Caco-2 (cell line): ENCODE measurements at places on chromosomes 13 and 19. TPM values are rescaled to one million over a fixed set of nuclear protein-coding genes. Genes with fewer than 3 reads are reported as not detected.
A peak's percentile ranks its signal among the peaks of the same experiment; 100 is the strongest.

SYNGR4 gene
- total RNA-seq, result 0.32 TPM in 1 of 2 replicates, not detected in the other

DNA sequence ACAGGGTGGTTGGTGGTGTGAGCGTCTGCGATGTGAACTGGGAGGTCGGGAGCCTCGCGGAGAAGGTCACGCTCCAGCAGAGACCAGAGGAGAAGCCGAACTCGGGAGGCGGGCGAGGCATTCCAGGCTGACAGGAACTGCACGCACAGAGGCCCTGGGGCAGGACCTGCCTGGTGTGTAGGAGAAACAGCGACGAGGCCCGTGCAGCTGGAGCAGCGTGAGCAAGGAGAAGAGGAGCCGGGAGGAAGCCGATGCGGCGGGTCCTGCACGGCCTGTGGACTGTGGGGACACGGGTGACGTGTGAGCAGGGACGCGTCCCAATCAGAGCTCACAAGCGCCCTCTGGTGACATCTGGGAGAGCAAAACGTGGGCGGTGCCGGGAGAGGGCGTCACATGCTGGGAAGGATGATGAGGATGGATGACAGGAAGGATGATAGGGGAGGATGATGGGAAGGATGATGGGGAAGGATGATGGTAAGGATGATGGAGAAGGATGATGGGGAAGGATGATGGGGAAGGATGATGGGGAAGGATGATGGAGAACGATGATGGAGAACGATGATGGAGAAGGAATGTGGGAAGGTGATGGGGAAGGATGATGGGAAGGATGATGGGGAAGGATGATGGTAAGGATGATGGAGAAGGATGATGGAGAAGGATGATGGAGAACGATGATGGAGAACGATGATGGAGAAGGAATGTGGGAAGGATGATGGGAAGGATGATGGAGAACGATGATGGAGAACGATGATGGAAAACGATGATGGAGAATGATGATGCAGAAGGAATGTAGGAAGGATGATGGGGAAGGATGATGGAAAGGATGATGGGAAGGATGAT, 16.1 kb upstream of the MADCAM1 start:
- H3K27me3 ChIP-seq, result no peaks in the 10 kb centered on the region
- H3K4me3 ChIP-seq, result no peak overlapping the region
- H3K27ac ChIP-seq, result peak overlapping the region; percentile 20

KLK2 gene
- total RNA-seq, result not detected in 2 replicates

ZNF506 gene
- 8.1 and 9.4 TPM in 2 replicates for total RNA-seq

DNA sequence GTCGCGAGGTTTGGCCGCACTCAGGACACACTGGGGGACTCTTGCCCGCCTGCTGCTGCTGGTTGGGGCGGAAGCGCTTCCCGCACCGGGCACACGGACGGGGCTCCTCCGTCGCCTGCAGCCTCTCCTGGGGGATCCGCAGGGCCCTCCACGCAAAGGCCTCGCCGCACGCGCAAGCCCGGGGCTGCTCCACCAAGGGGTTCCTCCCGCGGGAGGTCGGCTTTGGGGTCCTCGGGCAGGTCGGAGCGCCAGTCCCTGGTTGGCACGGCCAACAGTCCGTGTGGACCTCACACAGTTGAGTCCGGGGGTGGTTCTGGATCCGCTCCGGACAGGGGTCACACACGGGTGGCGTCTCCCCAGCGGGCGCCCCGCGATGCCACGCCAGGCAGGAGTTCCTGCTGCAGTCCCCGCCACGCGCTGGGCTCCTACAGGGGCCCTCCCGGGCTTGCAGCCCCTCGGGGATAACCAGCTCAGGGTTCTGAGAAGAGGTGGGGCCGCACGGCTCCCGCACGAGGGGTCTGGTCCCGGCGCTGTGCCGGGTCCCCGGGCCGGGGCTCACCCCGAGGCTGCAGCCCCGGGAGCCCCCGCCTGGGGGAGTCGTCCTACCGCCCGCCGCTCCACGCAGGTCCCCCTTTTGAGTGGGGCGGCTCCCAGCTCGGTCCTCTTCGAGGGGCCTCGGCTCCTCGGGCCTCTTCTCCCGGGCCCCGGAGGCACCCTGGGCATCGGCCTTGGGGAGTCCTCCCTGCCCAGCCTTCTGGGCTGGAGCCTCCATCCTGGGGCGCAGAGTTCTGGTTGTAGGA, 6.2 kb upstream of the ZNF497 start:
- H3K36me3 ChIP-seq, result no peaks in the 10 kb centered on the region
- H3K27me3 ChIP-seq, result no peaks in the 10 kb centered on the region
- no peaks in the 10 kb centered on the region for H3K4me1 ChIP-seq

DNA sequence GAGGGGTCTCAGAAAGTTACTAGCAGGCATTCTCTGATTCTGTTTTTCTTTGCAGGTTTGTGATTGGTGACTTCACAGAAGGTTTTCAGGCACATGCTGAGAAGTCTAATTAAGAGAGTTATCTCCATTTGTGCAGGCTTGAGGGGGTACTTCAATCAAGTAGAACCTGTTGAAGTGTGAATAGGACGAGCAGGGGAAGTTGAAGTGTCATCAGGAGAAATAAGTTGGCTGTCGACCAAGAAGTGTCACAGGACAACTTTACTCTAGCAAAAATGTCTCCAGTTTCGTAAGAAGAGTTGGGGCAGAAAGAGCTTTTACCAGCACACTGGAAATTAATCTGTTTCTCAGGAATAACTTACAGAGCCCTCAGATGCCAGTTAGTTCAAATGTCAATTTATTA, 576.5 kb upstream of the SLITRK5 start:
- H3K27me3 ChIP-seq, result no peaks in the 10 kb centered on the region
- H3K27ac ChIP-seq, result no peak overlapping the region
- H3K4me3 ChIP-seq, result no peak overlapping the region
- DNase-seq, result no peak
- no peaks in the 10 kb centered on the region for H3K36me3 ChIP-seq
- no peaks in the 10 kb centered on the region for H3K4me1 ChIP-seq

GRCh38 chr13:43270130-43270830, 246.9 kb downstream of the DNAJC15 start:
- H3K4me3 ChIP-seq, result no peak overlapping the region
- H3K27ac ChIP-seq, result peak overlapping the region; percentile 34
- no peaks in the 10 kb centered on the region for H3K27me3 ChIP-seq
- H3K36me3 ChIP-seq, result no peaks in the 10 kb centered on the region
- H3K4me1 ChIP-seq, result peaks cover 36% of the 10 kb centered on the region
- no peak for DNase-seq

- no peak overlapping the region for H3K27ac ChIP-seq
- peaks cover 6% of the 10 kb centered on the region; the same call in 1 of the 2 replicates for H3K4me1 ChIP-seq
- no peaks in the 10 kb centered on the region for H3K36me3 ChIP-seq
- no peak for DNase-seq
- no peak overlapping the region for H3K4me3 ChIP-seq
Measured at GRCh38 chr13:76163761-76164160, 527.6 kb downstream of the LMO7 start.

DNA sequence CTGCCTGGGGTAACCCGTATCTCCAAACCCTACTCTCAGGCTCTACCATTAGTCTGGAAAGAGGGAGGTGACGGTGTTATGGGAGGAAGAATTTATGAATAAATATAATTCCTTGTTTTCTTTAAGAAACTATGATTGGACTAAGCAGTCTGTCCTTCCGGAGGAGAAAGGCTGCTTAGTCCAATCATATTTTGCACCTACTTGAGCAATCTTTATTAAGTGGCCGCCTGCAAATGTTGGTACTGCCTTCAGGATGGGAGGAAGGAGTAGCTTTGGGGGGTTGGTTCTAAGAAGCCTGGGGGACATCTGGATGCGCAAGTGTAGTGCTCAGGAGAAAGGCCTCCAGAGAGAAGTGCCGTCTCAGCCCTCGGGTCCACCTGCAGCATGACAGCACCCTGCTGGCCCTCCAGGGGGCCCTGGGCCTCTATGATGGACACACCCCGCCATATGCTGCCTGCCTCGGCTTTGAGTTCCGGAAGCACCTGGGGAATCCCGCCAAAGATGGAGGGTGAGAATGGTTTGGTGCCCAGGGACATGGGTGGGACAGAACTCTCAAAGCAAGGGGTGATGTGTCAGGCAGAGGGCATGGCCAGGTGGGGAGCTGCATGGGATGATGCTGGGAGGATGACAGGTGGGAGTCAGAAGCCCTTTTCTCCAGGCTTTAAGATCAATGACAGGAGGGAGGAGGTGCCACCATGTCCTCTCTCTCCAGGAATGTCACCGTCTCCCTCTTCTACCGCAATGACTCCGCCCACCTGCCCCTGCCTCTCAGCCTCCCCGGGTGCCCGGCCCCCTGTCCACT, 4.1 kb downstream of the ACP4 start:
- H3K4me3 ChIP-seq, result no peak overlapping the region
- peak; percentile 71 for DNase-seq
- peaks cover 8% of the 10 kb centered on the region for H3K36me3 ChIP-seq
- no peaks in the 10 kb centered on the region for H3K4me1 ChIP-seq
- H3K27me3 ChIP-seq, result no peaks in the 10 kb centered on the region
- peak overlapping the region; percentile 30 for H3K27ac ChIP-seq

ERICH6B gene
- total RNA-seq, result not detected in 2 replicates

DNA sequence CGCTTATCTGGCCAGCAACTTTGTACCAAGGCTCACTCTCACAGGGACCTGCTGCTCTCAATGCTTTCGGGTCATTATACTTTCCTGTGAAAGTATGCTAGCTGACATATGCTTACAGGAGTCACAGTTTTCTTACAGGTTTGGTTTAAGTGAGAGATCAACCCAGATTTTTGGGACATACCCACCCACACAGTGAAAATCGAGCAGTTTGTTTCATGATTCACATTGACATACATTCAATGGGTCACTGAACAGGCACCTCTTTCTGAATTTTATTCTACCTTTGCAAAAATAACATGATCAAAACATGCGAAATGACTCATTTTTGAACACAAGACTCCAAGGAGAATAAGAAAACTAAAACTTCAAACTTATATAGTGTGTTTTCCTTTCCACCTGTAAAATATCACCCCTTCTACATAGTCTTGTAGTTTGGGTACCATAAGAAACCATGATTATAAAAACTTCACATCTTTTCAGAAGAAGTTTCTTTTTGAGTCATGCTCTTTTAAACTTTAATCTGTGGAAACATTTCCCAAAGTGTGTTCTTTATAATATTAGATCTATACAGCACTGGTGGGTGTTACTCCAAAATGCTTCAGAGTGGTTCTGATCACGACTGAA, 44.3 kb upstream of the TEX29 start:
- H3K27ac ChIP-seq, result no peak overlapping the region
- no peak overlapping the region for H3K4me3 ChIP-seq
- no peaks in the 10 kb centered on the region for H3K4me1 ChIP-seq
- H3K36me3 ChIP-seq, result peaks cover 7% of the 10 kb centered on the region
- DNase-seq, result no peak
- H3K27me3 ChIP-seq, result no peaks in the 10 kb centered on the region

GRCh38 chr19:46428239-46429135, at the start of gene PNMA8C:
PNMA8C (minus strand) TSS chr19:46428936; CDS start chr19:46428359, 577 bp downstream.
- H3K4me1 ChIP-seq, result no peaks in the 10 kb centered on the region
- no peaks in the 10 kb centered on the region for H3K36me3 ChIP-seq
- no peak within 1 kb of the TSS for H3K4me3 ChIP-seq
- no peak for DNase-seq
- H3K27ac ChIP-seq, result no peak within 1 kb of the TSS

ZNF667 gene
- total RNA-seq, result not detected in 2 replicates

CEACAM7 gene
- 0.44 TPM in 1 of 2 replicates, not detected in the other for total RNA-seq

DNA sequence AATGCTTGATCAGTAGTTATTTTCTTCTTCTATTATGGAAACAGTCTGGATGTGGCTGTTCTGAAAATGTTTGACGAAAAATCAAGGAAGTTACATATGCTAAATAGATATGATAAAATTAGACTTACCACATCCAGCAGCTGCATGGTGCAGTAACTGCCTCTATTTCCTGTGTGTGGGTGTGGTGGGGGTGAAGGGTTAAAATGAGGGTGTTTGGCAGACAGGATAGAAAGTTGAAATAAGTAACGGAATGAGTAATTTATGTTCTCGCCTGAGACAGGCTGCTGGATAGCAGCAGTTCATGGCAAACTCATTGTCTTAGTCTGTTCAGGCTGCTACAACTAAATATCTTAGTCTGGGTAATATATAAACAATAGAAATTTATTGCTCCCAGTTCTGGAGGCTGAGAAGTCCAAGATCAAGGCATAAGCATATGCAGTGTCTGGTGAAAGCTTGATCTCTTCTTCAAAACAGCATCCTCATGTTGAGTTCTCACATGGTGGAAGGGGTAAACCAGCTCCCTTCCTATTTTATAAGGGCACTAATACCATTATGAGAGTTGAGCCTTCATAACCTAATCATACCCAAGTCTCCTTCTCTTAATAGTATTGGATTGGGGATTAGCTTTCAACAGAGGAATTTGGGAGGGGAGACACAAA, 1248.9 kb downstream of the SLITRK5 start:
- no peaks in the 10 kb centered on the region for H3K27me3 ChIP-seq
- no peak overlapping the region for H3K27ac ChIP-seq
- no peaks in the 10 kb centered on the region for H3K4me1 ChIP-seq
- H3K4me3 ChIP-seq, result no peak overlapping the region
- no peaks in the 10 kb centered on the region for H3K36me3 ChIP-seq
- DNase-seq, result no peak

ZNF160 gene
- 30.6 and 33.3 TPM in 2 replicates for total RNA-seq

GRCh38 chr19:54696117-54696548, 28.1 kb upstream of the KIR3DL3 start:
- no peak for DNase-seq
- H3K27me3 ChIP-seq, result no peaks in the 10 kb centered on the region; the same call in 1 of the 2 replicates
- no peak overlapping the region for H3K4me3 ChIP-seq

DNA sequence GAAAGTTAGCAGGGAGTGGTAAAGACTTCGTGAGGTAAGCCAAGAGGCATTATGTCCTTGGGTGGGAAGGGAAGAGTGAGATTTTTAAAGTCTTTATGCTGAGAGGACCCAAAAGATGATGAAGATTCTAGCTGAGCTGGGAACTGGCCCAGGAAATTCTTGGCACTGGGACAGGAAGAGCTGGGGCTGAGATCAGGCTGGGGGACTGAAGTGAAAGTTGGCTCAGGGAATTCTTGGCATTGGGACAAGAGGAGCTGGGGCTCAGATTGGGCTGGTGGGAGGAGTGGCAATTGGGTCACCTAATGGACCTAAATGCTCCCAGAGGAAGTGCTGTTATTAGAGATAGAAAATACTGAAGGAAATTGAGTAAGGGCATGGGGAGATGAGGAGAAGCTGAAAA, 8.8 kb downstream of the SCEL start:
- no peak overlapping the region for H3K4me3 ChIP-seq
- DNase-seq, result no peak
- no peak overlapping the region for H3K27ac ChIP-seq
- no peaks in the 10 kb centered on the region for H3K36me3 ChIP-seq
- H3K4me1 ChIP-seq, result peaks cover 7% of the 10 kb centered on the region; the same call in 1 of the 2 replicates
- H3K27me3 ChIP-seq, result no peaks in the 10 kb centered on the region

CRB3 gene
- 53.9 and 54.5 TPM in 2 replicates for total RNA-seq
